COLO829 (cell line): ENCODE measurements at places on chromosomes 2 and 18.
A peak's percentile ranks its signal among the peaks of the same experiment; 100 is the strongest.

DNA sequence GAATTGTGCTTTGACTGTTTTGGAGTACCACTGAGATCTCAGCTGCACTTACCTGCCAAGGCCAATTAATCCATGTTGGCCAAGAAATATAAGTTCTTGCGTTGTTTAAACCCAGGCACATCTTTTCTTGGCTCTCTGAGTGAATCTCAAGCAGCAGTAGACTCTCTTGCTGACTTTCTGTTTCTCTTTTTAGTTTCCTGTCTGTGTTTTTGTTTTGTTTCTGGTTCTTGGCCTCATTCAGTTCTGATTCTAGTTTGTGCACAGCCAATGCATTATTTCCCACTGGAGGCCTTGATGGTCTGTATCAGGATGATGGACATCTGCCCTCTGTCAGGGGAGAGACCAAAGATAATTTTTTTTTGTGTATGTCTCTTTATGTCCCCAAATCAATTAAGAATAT lies 379.4 kb downstream of the CDH2 start:
- DNase-seq: no peak

DNA sequence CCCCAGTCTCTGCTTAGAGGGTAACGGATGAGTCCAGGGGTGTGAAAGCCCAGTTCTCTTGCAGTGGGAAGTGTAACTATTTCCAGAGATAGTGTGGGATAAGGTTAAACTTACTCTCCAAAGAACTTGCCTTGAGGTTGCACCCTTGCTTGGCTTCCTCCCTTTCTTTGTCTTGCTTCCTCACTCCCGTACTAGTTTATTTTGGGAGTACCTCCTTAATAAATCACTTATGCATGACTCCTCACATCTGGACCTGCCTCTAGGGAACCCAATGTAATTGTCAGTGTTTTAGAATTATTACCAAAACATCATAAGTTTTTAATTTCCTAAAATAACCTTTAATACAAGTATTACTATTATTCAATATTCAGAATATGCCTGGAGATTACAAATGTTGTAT lies 35.2 kb downstream of the CPO start:
- DNase-seq: no peak

- no peak for DNase-seq
Measured at GRCh38 chr2:101718993-101719571, 21.6 kb downstream of the MAP4K4 start.

- DNase-seq: no peak
Measured at GRCh38 chr18:23879544-23879943, 135.0 kb upstream of the TTC39C start.

- peak; percentile 80 for DNase-seq
Measured at GRCh38 chr2:96533292-96534073, 3.1 kb upstream of the ARID5A start.

- DNase-seq: no peak
Measured at GRCh38 chr2:105777031-105777482, 32.3 kb downstream of the NCK2 start.

- DNase-seq: no peak
Measured at GRCh38 chr2:129160879-129161278, 818.6 kb upstream of the RAB6C start.

DNA sequence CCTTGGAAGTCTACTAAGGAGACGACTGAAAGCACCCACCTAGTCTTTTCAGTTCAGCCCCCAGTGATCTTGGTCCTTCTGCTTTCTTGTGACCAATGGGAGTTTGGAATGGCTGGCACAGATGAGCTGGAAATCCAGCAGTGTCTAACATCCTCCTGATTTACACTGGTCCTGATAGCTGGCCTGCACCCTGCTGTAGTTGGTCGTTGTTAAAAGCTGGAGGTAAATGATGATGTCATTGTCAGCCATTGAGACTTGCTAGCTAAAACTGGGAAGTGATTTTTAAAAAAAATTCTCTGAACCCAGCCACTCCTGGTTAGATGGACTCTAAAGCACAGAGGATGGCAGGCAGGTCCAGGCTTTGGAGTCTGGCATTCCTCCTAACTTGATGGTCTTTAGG lies 19.3 kb downstream of the CCT7 start:
- DNase-seq: no peak

- no peak for DNase-seq
Measured at GRCh38 chr18:70520867-70521266, 232.0 kb downstream of the SOCS6 start.

DNA sequence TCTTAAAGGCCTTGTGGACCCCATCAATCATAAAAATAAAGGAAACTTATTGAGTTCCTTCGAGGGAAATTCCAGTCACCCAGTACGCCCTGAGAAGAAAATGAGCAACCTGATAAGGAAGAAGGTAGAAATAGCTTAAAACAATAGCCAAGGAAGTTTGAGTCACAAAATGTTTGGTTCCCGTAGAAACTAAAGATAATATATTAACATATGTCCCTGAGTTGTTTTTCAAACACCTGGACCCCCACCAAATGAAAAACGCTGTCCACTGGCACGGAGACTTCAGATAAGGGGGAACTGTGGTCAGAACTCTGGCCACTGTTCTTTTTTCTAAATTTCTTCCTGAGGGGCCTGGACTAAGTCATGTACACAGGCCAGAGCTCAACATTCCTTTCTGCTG lies 669.1 kb downstream of the ADCYAP1 start:
- DNase-seq: no peak

DNA sequence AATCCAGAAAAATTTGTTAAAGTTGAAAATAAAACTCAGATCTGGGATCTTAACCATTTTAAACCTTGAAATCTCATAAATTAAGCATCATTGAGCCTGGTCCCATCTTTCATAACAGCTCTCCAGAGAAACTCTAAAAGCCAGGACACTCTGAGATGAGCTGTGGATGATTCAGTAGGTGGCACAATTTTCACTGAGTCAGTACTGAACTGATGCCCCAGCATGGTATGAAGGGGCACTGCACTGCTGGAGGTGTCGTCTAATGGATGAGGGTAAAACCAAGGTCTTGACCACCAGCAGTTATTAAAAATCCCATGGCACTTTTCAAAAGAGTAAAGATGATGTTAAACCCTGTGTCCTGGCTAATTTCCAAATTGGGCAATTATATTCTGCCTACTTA lies 170.6 kb downstream of the FIGN start:
- no peak for DNase-seq

DNA sequence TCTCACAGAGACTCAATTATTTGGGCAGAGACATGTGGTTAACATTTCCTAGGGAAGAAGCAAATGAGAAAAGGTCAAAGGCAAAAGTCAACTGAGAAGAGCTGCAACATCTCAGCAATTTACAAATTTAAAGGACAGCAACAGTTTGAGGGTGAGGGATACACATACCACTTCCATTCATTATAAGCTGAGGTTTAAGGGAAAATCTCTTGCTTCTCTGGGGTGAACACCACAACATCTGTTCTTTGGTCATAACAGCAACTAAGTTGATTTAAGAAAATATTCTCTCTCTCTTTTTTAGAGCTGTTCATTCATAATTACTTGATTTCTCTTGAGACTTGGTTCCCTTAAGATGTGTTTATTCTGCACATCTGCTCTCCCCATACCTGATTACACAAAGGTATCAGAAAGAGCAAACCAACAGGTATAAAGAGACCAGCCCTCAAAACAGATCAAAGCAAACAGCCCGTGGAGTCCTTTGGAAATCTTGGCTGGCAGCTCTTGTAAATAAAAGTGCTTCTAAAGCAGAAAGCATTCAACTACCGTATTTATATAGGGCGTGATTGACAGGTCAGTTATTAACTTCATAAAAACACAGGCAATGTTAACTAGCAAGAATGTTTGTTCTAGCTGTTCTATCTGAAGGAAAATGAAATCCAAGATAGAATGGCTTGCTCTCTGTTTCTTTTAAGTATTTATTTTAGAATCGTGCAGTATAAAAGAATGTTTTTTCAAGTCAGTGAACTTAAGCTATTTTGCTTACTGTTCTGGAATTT lies 132.8 kb downstream of the THADA start:
- DNase-seq: no peak

DNA sequence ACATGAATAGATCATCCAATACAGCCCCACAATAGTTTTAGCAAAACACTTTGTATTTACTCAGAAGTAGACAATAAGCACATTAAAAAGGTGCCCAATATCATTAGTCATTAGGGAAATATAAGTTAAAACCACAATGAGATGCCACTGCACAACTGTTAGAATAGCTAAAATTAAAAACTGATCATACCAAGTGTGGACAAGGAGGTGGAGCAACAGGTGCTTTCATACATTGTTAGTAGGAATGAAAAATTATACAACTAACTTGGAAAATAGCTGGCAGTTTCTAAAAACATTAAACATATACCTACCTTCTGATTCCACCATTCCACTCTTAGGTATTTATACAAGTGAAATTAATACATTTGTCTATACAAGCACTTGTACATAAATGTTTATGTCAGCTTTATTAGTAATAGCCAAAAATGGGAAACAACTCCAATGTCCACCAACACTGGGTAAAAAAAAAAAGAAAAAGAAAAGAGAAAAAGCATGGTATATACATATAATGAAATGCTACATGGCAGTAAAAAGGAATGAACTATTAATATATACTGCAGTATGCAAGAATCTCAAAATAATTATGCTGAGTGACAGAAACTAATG lies 27.6 kb upstream of the UBE2E3 start:
- no peak for DNase-seq

GRCh38 chr18:31677592-31677991 lies 6.8 kb downstream of the B4GALT6 start:
- no peak for DNase-seq

GRCh38 chr2:75497256-75497655 lies 63.5 kb downstream of the EVA1A start:
- DNase-seq: no peak

DNA sequence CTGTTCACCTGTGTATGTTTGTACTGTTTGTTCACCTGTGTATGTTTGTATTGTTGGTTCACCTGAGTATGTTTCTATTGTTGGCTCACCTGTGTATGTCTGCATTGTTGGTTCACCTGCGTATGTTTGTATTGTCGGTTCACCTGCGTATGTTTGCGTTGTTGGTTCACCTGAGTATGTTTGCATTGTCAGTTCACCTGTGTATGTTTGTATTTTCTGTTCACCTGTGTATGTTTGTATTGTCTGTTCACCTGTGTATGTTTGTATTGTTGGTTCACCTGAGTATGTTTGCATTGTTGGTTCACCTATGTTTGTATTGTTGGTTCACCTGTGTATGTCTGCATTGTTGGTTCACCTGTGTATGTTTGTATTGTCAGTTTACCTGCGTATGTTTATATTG lies 14.6 kb downstream of the ADI1 start:
- DNase-seq: no peak

DNA sequence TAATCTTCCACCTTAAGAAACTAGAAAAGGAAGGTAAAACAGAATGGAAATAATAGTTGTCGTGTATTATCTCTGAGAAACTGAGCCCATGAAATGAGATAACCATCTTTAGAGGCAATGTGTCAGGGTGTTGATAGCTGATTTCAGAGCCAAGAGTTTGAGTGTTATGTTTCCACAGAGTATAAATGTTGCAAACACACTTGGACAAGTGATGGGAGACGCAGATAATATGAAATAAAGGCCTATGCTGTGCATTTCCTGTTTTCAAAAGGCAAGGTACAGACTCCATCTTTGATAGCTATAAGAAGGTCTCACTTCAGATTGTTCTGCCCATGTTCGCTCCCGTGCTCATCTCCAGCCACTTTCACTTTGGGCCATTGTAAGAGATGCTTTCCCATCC lies 25.9 kb upstream of the DNER start:
- DNase-seq: no peak

- DNase-seq: peak; percentile 14
Measured at GRCh38 chr2:121722479-121722878, 14.2 kb downstream of the NIFK start.

DNA sequence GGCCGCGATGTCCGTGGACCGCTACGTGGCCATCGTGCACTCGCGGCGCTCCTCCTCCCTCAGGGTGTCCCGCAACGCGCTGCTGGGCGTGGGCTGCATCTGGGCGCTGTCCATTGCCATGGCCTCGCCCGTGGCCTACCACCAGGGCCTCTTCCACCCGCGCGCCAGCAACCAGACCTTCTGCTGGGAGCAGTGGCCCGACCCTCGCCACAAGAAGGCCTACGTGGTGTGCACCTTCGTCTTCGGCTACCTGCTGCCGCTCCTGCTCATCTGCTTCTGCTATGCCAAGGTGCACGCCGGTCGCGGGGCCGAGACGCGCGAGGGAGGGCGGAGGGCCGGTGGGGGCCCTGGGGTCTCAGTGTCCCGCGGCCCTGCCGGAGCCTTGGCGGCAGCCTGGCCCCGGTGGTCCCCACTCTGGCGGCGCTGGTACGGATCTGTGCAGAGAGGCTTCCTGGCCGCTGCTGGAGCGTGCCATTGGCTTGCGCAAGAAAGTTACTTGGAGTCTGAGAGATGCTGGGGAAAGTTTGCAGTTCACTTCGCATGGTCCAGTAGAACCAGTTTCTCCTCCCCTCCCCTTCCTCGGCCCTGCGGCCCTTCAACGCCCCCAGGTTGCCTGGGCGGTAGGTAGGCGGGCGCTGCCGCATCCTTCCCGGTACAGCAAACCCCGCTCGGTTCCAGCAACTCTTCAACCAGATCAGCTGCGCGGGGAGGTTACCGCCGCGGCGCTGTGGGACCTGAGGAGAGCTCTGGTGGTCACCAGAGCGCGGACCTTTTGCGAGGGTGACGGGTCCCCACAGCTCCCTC lies 1.5 kb downstream of the GALR1 start:
- DNase-seq: no peak

DNA sequence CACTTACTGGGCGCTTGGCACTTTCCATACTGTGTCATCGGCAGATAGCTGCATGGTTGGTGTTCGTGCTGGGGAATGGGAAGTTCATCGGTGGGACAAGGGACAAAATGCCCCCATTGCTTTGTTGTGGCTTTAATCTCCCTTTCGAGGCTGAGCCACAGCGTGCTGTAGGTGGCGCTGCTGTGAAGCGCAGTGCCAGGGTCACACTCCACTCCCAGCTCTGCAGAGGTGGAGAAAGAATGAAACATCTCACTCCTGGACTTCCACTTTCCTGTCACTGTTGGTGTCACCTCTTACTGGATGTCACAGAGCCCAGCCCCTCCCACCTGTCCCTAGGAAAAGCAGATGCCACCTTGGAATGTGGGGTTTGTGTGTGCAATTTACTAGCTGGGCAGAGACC lies 8.7 kb downstream of the TYMS start:
- DNase-seq: no peak

GRCh38 chr18:23616258-23616657 lies 30.0 kb upstream of the NPC1 start:
- no peak for DNase-seq

- no peak for DNase-seq
Measured at GRCh38 chr2:69109255-69109654, 96.3 kb downstream of the ANTXR1 start.

GRCh38 chr2:31222071-31222470 lies 4.8 kb upstream of the CAPN14 start:
- no peak for DNase-seq

DNA sequence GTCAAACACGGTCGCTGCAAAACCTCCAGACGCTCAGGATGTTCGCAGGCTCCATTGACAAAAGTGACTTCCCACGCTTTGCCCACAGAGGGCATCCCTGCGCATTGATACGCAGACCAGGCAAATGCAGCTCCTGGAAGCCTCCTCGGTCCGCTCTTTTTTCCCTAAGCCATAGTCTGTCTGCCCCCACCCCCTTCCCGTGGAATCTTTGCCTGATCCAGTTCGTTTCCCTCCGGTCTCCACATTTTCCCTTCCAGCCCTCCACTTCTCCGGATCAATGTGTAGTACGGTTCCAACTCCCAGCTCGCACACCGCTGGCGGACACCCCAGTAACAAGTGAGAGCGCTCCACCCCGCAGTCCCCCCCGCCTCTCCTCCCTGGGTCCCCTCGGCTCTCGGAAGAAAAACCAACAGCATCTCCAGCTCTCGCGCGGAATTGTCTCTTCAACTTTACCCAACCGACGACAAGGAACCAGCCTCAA lies at the start of gene DCC:
Gene DCC (plus strand): TSS at position 307 of the 481 bp plus-strand sequence. CDS start 591 bp downstream, outside the sequence.
- DNase-seq: no peak
